ENCODE measurements at places on chromosomes 6 and 20.

- DNase-seq = no peak
- H3K4me3 ChIP-seq = no peak overlapping the region
These were observed 41.7 kb upstream of the ZBP1 start for GRCh38 chr20:57661746-57662455.

- no peak for DNase-seq
- no peak overlapping the region for H3K4me3 ChIP-seq
- no peak overlapping the region for H3K27ac ChIP-seq
- no peaks in the 10 kb centered on the region for H3K4me1 ChIP-seq
- H3K36me3 ChIP-seq = no peaks in the 10 kb centered on the region
These were observed 602.3 kb downstream of the PTPRT start for GRCh38 chr20:42587427-42587826.

DNA sequence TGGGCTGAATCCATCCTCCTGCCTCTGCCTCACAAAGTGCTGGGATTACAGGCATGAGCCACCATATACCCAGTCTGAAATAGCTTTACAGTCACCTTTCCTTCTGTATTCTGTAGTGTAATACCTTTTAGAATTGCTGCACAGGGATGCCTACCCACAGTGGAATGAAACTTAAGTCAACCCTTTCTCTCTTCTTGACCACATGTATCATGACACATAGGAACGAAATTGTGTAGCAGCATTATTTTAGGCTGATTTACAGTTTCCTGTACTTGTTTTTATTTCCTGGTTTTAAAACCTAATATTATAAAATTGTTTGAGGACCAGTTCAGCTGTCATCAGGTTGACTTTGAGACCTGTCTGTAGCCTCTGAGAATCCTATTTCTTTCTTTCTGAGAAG is 297.8 kb downstream of the ZFAND3 start:
- DNase-seq = no peak
- peak overlapping the region; percentile 9 for H3K27ac ChIP-seq
- H3K4me3 ChIP-seq = no peak overlapping the region

DNA sequence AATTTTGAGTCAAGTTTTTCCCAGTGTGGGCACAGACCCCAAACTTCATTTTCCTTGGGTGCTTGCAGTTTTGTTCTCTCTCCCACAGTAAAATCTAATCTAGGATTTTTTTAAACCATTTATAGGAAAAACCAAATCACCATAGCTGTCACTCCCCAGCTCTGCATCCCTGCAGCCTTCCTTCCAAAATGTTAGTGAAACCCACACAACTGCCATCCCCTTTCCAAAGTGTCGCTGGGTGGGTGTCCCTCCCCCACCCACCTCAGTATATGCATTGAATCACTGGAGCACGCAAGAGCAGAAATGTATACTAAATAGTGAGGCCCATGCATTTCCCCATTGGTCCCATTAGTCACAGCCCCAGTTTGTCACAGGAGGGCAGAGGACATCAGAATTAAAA is 138.3 kb downstream of the MTFR2 start:
- no peak overlapping the region for H3K27ac ChIP-seq
- H3K4me3 ChIP-seq = no peak overlapping the region
- H3K4me1 ChIP-seq = peaks cover 2% of the 10 kb centered on the region
- H3K27me3 ChIP-seq = peaks cover 46% of the 10 kb centered on the region

- peaks cover 2% of the 10 kb centered on the region for H3K4me1 ChIP-seq
- no peak overlapping the region for H3K27ac ChIP-seq
- H3K36me3 ChIP-seq = no peaks in the 10 kb centered on the region
- peaks cover 17% of the 10 kb centered on the region for H3K27me3 ChIP-seq
- peak overlapping the region; percentile 81 for H3K4me3 ChIP-seq
- peak; percentile 55 for DNase-seq
These were observed 81.9 kb upstream of the E2F3 start for GRCh38 chr6:20319520-20320357.

DNA sequence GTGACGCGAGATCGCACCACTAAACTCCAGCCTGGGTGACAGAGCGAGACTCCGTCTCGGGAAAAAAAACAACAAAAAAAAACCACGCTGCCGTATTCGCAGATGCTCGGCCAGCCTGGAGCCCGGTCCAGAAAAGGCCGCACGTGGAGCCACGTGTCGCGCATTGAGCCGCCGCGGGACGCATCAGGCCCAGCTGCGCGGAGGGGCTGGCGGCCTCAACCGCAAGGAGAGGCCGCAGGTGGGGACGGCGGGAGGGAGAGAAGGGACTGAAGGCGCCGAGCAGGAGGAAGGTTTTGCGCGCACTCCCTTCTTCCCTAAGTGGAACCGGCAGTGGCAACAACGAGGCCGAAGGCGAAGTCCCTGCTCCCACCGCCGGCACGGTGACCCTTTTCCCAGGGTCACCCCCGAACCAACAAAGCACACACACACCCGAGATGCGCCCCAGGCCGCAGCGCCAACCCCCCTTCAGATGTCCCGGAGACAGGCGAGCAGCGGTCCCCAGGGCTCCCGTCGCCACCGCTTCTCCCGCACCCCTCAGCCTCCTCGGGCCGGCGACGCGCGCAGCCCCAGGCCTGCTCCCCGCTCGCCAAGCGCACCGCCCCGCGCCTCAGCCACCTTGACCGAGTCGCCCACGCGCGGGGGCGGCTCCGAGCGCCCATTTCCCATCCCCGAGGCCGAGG is 681 bp downstream of the SYCP2 start:
- DNase-seq = no peak
- peaks cover 8% of the 10 kb centered on the region for H3K4me1 ChIP-seq
- no peaks in the 10 kb centered on the region for H3K27me3 ChIP-seq
- no peak overlapping the region for H3K27ac ChIP-seq
- H3K4me3 ChIP-seq = peak overlapping the region; percentile 81

DNA sequence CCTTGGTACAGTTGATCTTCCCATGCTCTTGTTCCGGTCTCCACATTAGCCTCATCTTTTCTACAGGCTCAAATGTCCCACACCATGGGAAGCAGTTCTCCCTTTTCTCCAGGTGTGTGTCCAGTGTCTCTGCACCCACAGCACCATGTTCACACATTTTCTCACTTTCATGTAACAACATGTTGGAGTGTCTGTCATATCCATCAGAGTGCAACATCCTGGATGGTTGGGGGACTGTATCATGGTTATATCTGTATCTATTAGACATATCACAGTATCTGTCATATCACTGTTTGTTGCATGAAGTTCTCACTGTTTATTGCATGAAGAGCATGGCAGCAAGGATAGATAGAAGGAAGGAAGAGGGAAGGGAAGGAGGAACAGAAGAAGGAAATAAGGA is 635.6 kb downstream of the EPM2A start:
- peaks cover 6% of the 10 kb centered on the region for H3K27me3 ChIP-seq
- no peak for DNase-seq
- no peak overlapping the region for H3K27ac ChIP-seq

DNA sequence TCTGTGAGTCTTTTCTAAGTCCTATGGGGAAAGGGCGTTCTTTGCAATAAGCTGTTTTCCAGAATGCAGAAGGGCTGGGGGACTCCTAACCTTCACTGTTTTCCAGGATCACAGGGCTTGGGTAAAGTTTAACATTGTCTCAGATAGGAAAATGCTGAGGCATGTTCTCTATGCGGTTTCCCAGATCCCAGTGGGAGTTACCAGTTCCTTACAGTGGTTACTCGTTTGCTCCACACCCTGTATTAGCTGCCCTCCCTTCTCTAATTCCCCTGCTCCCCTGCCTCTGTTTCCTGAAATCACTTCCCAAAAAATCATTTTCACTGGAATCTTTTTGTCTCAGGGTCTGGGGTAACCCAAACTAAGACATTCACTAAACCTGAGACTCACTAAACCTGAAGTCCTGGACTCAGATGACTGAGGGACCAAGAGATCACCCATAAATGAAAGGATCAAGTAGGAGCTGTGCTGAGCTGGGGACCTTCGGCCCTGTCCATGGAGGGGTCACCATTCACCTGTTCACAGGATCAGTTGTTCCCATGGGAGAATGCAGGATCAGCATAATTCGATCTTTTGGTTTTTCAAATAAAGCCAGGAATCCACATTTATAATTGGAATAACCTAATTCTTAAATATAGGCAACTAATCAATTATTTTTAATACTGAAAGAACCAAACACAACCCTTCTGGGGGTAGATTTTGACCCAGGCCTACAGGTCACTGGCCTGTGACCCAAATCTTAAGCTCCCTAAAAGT is 76.2 kb downstream of the ISM1 start:
- H3K4me1 ChIP-seq = peaks cover 3% of the 10 kb centered on the region
- no peak for DNase-seq
- no peak overlapping the region for H3K4me3 ChIP-seq
- no peak overlapping the region for H3K27ac ChIP-seq
- peaks cover 9% of the 10 kb centered on the region for H3K36me3 ChIP-seq
- no peaks in the 10 kb centered on the region for H3K27me3 ChIP-seq

- H3K36me3 ChIP-seq = no peaks in the 10 kb centered on the region
- no peaks in the 10 kb centered on the region for H3K27me3 ChIP-seq
- no peak for DNase-seq
These were observed 184.7 kb downstream of the SAMD5 start for GRCh38 chr6:147693181-147693580.

- H3K4me1 ChIP-seq = peaks cover 5% of the 10 kb centered on the region
- H3K36me3 ChIP-seq = no peaks in the 10 kb centered on the region
- no peak overlapping the region for H3K27ac ChIP-seq
- H3K27me3 ChIP-seq = peaks cover 6% of the 10 kb centered on the region
- H3K4me3 ChIP-seq = no peak overlapping the region
These were observed 63.1 kb upstream of the PHACTR1 start for GRCh38 chr6:12653486-12653885.

DNA sequence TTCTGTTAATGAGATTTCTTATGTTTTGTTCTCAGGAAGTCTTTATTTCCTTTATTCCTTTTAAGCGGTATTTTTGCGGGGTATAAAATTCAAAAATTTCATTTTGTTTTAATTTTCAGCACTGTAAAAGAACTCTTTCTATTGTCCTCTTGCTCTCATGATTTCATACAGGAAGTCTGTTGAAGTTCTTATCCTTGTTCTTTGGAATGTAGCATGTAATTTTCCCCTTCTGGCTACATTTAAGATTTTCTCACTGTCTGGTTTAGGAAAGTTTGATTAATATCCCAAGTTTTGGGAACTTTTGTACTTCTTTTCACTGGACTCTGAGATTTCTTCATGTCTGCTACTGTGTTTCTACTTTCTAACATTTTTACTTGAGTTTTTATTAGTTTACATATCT is 581.4 kb upstream of the GJE1 start:
- no peak for DNase-seq
- no peaks in the 10 kb centered on the region for H3K27me3 ChIP-seq
- no peak overlapping the region for H3K27ac ChIP-seq
- peaks cover 3% of the 10 kb centered on the region for H3K4me1 ChIP-seq

- H3K36me3 ChIP-seq = peaks cover 2% of the 10 kb centered on the region
- DNase-seq = no peak
- no peak overlapping the region for H3K27ac ChIP-seq
- H3K4me3 ChIP-seq = no peak overlapping the region
- H3K4me1 ChIP-seq = no peaks in the 10 kb centered on the region
These were observed 114.0 kb downstream of the VEGFA start for GRCh38 chr6:43883847-43884651.

DNA sequence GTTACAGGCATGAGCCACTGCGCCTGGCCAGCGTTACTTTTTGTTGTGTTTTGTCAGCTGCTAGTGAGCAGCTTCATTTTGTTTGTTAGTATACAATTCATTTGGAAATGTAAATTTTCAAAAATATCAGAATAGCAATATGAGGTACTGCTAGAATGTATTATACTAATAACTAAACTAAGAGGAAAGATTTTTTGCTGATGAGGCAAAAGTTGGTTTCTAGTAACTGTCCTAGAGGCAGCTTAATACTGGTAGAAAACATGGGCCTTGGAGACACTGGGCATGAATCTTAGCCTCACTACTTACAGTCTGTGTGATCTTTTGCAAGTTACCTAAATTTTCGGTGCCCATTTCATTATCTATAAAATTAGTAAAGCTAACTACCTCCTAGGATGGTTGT is 24.1 kb downstream of the TTK start:
- H3K4me1 ChIP-seq = peaks cover 13% of the 10 kb centered on the region
- no peaks in the 10 kb centered on the region for H3K27me3 ChIP-seq

DNA sequence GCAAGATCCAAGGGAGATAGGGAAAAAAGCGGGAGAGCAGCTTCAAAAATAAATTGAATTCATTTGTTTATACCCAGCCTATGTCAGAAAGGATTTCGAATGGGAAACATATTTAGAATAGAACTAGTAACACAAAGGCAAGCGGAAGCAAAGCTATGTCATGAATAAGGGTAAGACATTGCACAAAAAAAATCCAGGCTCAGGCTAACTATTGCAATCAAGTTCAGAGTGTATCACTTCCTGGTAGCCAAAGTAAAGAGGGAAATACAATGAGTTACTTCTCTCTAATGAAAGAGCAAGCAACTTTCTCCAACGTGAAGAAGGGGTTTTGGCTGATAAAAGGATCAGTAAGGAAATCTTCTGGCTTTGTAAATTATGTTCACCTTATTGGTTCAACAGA is 212.8 kb downstream of the ZMYND8 start:
- peak overlapping the region; percentile 70 for H3K27ac ChIP-seq
- peaks cover 56% of the 10 kb centered on the region for H3K27me3 ChIP-seq
- H3K4me3 ChIP-seq = no peak overlapping the region
- no peaks in the 10 kb centered on the region for H3K4me1 ChIP-seq
- H3K36me3 ChIP-seq = no peaks in the 10 kb centered on the region

GRCh38 chr6:53359843-53360092 is 11.0 kb upstream of the ELOVL5 start:
- H3K27me3 ChIP-seq = no peaks in the 10 kb centered on the region
- H3K4me1 ChIP-seq = peaks cover 39% of the 10 kb centered on the region
- H3K4me3 ChIP-seq = peak overlapping the region; percentile 94
- H3K36me3 ChIP-seq = no peaks in the 10 kb centered on the region
- peak overlapping the region; percentile 99 for H3K27ac ChIP-seq

GRCh38 chr6:44304282-44305199 is 8.6 kb downstream of the AARS2 start:
- no peaks in the 10 kb centered on the region for H3K27me3 ChIP-seq
- no peak overlapping the region for H3K27ac ChIP-seq
- DNase-seq = peak; percentile 23
- no peak overlapping the region for H3K4me3 ChIP-seq
- peaks cover 8% of the 10 kb centered on the region for H3K36me3 ChIP-seq
- no peaks in the 10 kb centered on the region for H3K4me1 ChIP-seq
